ENCODE measurements at places on chromosomes 7 and 10. TPM values are rescaled to one million over a fixed set of nuclear protein-coding genes. Genes with fewer than 3 reads are reported as not detected.
A peak's percentile ranks its signal among the peaks of the same experiment; 100 is the strongest.

UBTD1 gene
- 13.8 TPM for total RNA-seq

ASNS gene
- 143 TPM for total RNA-seq

GPR85 gene
- total RNA-seq = 5.9 TPM

NUTM2E gene
- total RNA-seq = 0.03 TPM

GPR37 gene
- 18.4 TPM for total RNA-seq

GRCh38 chr7:151514461-151515275 is 5.0 kb downstream of the RHEB start:
- no peak for DNase-seq

DNA sequence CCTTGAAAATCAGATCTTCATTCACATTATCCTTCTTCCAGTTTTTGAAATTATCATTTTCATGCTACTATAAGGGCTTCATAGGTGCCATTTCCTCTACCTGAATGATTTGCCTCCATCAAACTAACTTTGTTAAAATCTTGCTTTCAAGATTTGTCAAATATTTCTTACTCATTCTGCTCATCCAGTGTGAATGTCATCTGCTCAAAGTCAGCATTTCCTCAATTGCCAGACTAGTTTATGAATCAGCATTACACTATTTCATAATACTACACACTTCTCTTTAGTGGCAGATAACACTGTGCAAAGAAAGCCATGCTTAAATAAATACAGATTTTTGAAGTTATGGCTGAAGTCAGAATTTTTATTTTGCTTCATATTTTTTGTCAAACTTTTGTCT is 21.3 kb upstream of the LIPF start:
- no peak for DNase-seq

- no peak for DNase-seq
These were observed 252.3 kb downstream of the PRPF18 start for GRCh38 chr10:13839030-13839429.

- no peak for DNase-seq
These were observed 77.6 kb downstream of the ETV1 start for GRCh38 chr7:13911909-13912308.

GRCh38 chr10:89915021-89915420 is 213.6 kb downstream of the KIF20B start:
- no peak for DNase-seq

DNA sequence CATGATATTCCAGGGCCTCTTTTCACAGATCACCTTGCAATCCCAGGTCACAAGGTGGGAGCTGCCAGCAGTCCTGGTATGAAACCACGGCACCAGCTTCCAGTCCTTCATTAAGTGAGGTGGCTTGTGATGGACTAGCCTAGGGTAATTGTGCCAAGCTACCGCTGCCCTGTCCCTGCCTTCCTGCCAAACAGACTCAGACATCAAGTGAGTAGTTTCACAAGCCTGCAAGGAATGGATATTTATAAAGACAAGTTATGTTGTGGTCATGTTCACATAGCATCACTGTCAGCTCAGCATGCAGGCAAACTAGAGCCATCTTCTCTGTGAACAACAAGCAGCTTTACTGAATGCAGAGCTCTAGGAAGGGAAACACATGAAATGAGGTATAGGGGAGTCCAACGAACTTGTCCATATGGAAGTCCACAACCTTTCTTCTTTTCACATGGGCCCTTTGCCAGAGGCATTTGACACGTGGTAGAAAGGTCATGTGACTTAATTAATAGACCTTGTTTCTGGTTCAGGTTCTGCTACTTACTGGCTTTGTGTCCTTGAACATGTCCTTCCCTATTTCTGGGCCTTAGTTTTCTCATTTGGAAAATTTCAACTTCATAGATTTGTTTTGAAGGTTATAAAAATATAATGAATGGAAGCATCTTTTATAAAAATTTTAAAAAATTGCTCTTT is 1061.2 kb downstream of the KCNMA1 start:
- no peak for DNase-seq

GRCh38 chr7:80902716-80903308 is 16.0 kb downstream of the SEMA3C start:
- DNase-seq = no peak

DNA sequence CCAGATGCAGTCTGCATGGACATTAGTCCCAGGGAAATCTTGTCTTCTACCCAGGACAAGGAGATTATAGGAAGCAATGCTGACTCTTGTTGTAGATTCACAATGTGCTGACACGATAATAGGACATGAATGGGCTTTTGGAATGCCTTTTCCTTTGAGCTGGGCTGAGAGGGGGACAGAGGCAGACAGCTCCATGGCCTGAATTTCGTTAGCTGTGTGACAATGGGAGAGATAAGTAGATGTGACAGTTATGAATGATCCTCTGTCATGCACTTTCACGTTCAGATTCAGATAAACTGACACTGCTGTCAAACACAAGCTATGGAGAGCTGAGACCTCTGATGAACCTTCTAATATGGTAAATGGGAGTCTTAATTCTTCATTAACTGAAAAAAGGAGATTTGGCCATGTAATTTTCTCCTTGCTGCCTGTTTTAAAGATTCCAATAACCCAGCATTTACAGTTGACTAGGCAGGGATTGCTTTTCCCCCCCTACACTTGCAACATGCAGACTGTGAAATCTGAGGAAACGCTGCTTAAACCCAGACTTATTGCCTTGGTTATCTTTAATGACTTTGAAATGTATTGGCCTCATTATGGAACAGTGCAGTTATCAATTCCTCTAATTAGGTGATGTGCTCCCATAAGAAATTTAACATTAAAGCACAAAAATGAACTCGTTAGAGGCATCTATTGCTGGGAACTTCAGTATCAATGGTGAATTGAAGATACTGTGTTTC is 669.3 kb downstream of the AUTS2 start:
- no peak for DNase-seq

GRCh38 chr10:35928748-35929147 is 286.7 kb upstream of the FZD8 start:
- no peak for DNase-seq

- no peak for DNase-seq
These were observed 35.1 kb downstream of the BRAF start for GRCh38 chr7:140889645-140890044.

DNA sequence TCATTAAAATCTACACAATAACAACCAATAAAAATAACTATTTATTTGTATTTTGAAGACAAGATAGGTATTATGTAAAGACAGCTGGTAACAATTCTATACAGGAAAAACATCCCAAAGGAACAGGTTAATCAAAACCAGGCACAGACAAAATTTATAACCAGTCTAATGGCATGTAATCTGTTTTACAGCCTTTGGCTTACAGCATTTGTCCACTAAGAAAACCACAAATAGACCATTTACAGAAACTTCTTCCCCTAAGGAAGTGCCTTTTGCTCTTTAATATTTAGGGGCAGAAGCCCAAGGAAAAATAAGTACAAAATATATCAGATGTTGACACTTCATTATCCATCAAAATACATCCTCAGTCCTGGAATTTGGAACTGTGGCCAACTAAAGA is 65.0 kb downstream of the SVIL start:
- no peak for DNase-seq

DNA sequence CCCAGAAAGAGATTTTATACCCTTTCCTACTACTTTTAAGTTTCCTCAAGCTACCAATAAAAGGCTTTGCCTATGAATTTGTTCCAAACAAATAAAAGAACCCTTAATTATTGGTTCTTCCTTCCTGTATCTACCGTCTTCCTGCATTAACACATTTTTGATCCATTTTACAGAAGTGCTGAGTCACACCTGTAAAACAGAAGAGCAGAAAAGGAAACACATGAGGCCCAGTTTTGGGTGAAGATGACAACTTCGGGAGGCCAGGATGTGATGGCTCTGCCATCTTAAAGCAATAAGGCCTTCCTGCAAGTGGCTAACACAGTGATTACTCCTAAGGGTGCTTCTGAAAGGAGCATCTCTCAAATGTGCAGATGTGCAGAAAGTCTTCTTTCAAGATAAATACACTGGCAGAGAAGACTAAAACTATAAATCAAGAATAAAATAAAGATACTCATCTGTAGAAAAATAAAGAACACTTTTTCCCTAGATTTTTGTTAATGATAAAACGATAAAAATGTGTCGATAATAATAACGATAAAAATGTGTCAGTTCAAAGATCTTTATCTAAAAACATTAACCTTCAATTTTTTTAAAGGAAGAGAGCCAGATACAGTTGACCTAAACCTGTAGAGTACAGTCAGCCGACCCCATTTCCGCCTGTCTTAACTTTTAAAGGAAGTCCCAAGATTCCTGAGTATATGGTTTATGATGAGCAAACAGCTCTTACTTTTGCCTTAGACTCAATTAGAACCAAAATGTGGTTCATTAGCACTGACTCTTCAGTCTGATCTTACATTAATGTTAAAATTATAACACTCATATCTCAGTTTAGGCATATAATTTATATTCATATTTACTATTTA is 108.6 kb downstream of the UBE2H start:
- DNase-seq = no peak

- DNase-seq = peak; percentile 14
These were observed 31.1 kb downstream of the CTNNA3 start for GRCh38 chr10:67664942-67665341.

- peak; percentile 81 for DNase-seq
These were observed 259.8 kb downstream of the GLI3 start for GRCh38 chr7:41977151-41977651.

GRCh38 chr10:70714245-70714644 is 41.9 kb downstream of the ADAMTS14 start:
- DNase-seq = no peak

DNA sequence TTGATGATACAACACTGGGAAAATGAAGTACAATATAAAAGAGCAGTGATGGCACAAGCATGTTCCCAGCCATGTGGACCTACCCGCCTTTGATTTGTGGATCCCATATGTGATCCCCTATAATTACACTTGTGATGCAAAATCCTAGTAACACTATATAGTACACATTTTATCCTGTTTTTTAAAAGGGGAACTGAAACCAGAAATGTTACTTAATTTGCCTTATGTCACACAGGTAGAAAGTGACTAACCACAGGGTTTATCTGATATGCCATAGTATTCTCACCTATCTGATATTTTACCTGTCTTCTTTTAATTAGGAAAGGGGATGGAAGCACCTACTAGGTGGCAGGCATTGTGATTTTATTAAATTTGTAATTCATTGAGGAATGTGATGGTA is 35.0 kb downstream of the ARMC3 start:
- no peak for DNase-seq

DNA sequence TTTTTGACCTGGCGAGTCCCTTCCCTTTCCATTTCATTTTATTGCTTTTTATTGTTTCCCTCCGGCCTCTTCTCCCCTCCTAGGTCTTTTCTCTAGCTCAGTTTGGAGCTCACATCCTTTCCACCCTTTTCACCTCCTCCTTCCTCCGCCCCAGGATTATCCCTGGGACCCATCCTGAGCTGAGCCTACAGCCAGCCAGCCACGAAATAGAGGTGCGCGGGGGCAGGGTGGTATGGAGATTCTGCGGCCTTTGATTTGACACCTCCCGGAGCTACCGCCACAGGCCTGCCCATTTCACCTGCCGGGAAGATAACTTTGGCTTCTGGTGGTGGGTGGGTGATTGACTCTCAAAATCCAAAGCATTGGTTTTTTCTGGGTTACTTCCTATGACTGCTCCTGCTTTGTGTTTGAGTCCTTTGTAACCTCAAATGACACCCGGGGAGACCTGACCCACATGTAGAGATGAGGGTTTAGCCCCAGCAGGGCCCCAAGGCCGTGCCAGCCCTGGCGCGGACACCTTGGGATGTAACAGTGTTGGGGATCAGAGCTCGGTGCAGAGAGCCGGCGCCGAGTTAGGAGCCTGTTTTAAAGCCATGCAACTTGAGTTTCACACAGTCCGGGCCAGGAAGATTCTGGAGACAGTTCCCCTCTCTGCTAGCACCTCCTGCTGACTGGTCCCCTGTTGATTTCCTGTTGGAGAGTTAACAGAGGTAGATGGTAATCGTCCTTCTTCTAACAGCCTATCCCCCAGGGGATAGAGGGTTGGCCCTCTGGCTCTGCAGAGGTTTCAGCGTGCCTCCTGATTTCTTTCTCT is 1.5 kb downstream of the DUSP5 start:
- peak; percentile 42 for DNase-seq

All from SK-MEL-5 (cell line).